Ammon's horn (tissue), 1 donor: ENCODE measurements at places on chromosomes 5 and 9.

GRCh38 chr9:92328225-92328624 lies 2.5 kb downstream of the CENPP start:
- no peak for DNase-seq

- DNase-seq, result no peak
These were observed 22.8 kb downstream of the ACER2 start for GRCh38 chr9:19431361-19432171.

- DNase-seq, result no peak
These were observed 27.8 kb upstream of the ALDOB start for GRCh38 chr9:101463397-101463796.

DNA sequence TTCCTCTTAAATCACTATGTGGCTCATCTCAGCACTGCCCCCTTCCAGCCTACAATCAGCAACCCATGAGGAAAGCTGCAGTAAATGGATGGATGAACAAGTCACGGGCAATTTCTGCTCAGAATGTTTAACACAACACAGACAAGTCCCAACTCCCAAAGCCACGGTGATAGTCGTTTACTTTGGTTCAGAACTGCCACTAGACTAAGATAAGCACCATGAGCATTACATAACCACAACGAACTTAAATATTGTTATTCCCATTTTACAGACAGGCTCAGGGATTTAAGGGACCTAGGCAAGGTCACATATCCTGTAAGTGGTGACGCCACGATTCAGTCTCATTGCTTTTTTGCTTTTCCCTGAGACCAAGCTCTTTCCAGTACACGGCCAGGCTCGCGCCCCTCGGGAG lies 2.0 kb upstream of the SMIM27 start:
- peak; percentile 60 for DNase-seq

DNA sequence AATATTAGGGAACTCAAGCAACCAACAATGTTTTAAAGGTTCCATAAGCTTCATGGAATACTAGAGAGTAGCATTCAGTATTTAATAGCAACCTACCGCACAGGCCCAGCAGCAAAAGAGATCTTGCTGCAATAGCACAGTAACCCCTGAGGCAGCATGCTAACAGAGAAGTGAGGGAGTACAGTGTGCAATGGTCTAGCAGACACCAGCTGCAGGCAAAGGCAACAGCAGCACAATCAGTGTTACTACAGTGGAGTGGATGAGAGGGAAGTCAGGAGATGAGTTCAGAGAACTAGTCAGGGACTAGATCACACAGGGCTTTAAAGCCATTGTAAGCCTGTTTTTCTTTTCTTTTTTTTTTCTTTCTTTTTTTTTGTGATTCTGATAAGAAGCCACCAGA lies 2.8 kb downstream of the TICAM2 start:
- peak; percentile 76 for DNase-seq
